ENCODE measurements at places on chromosomes 12 and 14. TPM values are rescaled to one million over a fixed set of nuclear protein-coding genes. Genes with fewer than 3 reads are reported as not detected.

GRCh38 chr12:2259369-2259768 is 206.6 kb downstream of the CACNA1C start:
- H3K27ac ChIP-seq = no peak overlapping the region
- DNase-seq = no peak
- H3K36me3 ChIP-seq = no peaks in the 10 kb centered on the region

DNA sequence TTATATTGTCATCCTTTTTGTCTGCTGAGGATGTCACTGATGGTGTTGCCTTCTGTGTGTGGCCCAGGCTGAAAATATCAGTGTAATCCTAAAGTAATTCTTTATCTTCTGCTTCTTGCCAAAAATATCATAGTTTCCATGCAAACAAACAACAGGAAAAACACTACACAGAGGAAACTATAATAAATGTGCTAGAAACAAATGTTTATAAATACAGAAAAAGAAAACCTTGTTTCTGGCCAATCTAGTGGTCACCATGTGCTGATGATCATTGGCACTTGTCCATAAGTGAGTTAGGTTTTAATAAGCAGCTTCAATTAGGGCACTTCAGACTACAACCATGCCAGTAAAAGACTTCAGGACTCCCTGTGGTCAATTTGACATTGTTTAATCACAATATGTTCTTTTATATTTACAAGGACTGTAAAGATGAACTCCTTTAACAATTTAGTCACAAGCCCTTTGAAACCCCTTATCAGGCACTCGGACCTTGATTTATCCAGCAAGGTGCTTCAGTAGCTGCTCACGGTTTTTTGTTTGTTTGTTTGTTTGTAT is 124.8 kb downstream of the TMTC3 start:
- no peak overlapping the region for H3K4me3 ChIP-seq
- no peak overlapping the region for H3K27ac ChIP-seq

The SIX4 gene
- total RNA-seq = not detected

- no peak overlapping the region for H3K4me3 ChIP-seq
- H3K27ac ChIP-seq = no peak overlapping the region
- H3K4me1 ChIP-seq = no peaks in the 10 kb centered on the region
- H3K36me3 ChIP-seq = no peaks in the 10 kb centered on the region
- H3K27me3 ChIP-seq = no peaks in the 10 kb centered on the region
Observed at GRCh38 chr12:6084261-6084968, 40.1 kb downstream of the VWF start.

The GZMB gene
- total RNA-seq = not detected

- peak overlapping the region; percentile 94 for H3K4me3 ChIP-seq
- H3K4me1 ChIP-seq = peaks cover 17% of the 10 kb centered on the region
- H3K27me3 ChIP-seq = no peaks in the 10 kb centered on the region
- H3K36me3 ChIP-seq = no peaks in the 10 kb centered on the region
- no peak for DNase-seq
Observed at GRCh38 chr14:31560759-31561154, 447 bp upstream of the NUBPL start.

GRCh38 chr12:3241621-3242020 is 164.4 kb downstream of the TSPAN9 start:
- H3K4me1 ChIP-seq = no peaks in the 10 kb centered on the region
- no peaks in the 10 kb centered on the region for H3K36me3 ChIP-seq
- no peak overlapping the region for H3K27ac ChIP-seq
- no peaks in the 10 kb centered on the region for H3K27me3 ChIP-seq
- no peak for DNase-seq
- no peak overlapping the region for H3K4me3 ChIP-seq

DNA sequence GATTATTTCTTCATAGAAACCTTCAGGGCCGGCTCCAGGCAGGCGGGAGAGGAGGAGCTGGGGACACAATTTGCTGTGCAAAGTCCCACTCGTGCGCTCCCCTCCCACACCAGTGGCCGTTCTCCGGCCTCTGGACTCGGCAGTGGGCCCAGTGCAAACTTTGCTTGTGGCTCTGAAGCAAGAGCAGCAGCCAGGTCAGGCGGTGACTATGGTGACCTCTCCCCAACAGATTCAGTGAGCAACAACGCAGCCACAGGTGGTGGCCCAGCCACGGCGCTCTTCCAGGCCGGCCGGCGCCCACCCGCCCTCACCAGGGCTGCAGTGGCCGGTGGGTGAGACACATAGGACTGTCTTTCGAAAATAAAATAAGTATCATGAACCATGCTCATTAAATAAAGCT is 29.5 kb downstream of the VPS37B start:
- no peak overlapping the region for H3K4me3 ChIP-seq
- DNase-seq = no peak
- H3K4me1 ChIP-seq = peaks cover 14% of the 10 kb centered on the region
- H3K27me3 ChIP-seq = no peaks in the 10 kb centered on the region

- H3K4me3 ChIP-seq = no peak overlapping the region
- H3K4me1 ChIP-seq = peaks cover 57% of the 10 kb centered on the region
- no peaks in the 10 kb centered on the region for H3K27me3 ChIP-seq
Observed at GRCh38 chr12:54991991-54992375, 7.4 kb upstream of the TESPA1 start.

DNA sequence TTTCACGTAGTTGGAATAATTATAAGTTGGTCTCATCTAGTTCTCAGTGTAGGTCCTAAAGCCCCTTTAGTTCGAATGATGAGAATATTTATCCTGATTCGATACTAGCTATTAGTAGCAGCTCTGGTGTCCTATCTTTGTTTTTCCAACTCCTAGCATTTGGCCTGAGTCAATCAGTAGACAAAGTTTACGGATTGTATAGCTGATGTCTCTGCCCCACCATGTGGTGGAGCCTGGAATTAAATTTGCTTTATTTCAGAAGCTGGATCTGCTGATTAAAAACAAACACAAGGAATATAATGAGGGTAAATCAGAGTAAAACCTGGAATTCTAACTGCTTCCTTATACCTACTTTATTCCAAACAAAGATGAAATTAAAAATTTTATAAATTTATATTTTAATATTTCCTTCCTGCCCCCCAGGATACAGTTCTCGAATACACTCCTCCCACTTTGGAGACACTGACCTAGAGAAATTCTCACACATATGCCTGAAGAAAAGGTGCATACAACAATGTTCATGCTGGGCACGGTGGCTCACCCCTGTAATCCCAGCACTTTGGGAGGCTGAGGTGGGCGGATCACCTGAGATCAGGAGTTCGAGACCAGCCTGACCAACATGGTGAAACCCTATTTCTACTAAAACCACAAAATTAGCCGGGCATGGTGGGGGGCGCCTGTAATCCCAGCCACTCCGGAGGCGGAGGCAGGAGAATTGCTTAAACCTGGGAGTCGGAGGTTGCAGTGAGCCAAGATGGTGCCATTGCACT is 7.6 kb upstream of the BRMS1L start:
- H3K27ac ChIP-seq = no peak overlapping the region
- DNase-seq = peak; percentile 25
- no peaks in the 10 kb centered on the region for H3K27me3 ChIP-seq
- no peaks in the 10 kb centered on the region for H3K4me1 ChIP-seq
- H3K36me3 ChIP-seq = no peaks in the 10 kb centered on the region
- H3K4me3 ChIP-seq = no peak overlapping the region

GRCh38 chr12:50059440-50060119 is 2.2 kb downstream of the ASIC1 start:
- H3K36me3 ChIP-seq = no peaks in the 10 kb centered on the region
- no peak overlapping the region for H3K4me3 ChIP-seq
- peaks cover 24% of the 10 kb centered on the region for H3K4me1 ChIP-seq

DNA sequence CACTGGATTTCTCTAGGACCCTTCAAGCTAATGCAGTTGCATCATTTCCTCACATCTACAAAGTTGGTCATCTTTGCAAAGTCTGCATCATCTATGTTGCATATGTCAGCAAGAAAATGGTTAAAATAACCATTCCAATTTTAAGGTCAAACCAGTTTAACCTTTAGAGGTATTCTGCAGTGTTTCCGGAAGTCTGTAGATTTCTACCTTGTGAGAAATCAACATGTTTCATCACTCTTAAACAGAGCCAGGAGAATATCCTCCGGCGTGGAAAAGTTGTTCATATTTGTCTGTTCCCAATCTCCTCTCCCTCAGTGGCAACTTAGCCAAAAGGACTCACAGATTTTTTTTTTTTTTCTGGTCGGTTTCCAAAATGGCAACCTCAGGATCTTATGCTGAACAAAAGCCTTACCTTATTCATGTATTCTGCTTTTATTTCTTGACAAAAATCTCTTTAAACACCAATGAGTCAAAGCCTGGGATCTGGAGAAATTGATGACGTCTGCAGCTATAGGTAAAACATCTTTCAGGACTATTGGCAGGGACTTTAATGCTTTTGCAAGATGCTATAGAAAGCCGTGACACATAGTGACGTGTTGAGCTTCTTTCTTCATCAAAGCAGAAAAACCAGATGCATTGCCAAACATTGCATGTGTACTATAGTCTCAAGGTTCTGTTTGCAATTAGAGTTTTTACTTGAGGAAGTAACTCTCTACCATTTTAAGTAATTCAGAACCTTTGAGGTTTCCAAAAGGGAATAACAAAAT is 16.0 kb upstream of the CDK17 start:
- no peak for DNase-seq
- no peaks in the 10 kb centered on the region for H3K27me3 ChIP-seq
- H3K27ac ChIP-seq = no peak overlapping the region

- DNase-seq = no peak
- H3K4me3 ChIP-seq = no peak overlapping the region
- no peaks in the 10 kb centered on the region for H3K27me3 ChIP-seq
- H3K27ac ChIP-seq = no peak overlapping the region
- H3K4me1 ChIP-seq = peaks cover 8% of the 10 kb centered on the region
Observed at GRCh38 chr12:52867642-52868041, 18.8 kb upstream of the KRT78 start.

The DEGS2 gene
- total RNA-seq = not detected

DNA sequence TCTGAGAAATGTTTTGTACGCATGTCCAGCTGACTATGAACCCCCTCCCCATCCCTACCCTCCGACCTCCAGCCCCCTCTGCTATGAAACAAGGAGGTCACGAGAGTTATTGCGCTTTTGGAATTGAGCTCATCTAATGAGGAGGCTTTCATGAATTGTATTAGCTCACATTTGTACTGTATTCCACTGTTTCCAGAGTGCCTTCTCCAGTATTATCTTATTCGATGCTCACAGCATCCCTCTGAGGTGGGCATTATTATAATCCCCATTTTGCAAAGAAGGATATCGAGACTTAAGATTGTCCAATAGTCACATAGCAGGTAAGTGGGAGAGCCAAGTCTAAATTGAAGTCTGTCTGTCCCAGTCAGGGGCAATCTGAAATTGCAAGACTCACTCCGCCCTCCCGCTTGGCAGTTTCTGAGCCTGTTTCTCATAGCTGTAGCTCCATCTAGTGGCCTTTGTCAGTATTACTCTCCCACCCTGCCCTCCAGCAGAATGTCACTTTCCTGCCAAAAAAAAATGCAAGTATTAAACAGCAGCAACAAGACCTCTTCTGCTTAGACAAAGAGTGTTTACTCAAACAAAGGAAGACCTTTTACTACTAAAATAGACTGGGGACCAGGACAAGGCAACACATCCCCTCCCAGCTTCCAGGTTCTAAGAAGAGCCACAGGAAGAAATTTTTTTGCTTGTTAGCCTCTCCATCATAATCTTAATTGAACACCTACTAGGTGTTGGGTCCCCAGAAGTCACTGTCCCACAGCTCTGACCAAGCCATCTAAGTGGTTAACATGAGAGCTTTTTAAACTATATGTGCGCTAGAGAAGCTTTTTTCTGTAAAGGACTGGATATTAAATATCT is 48.6 kb upstream of the TMEM233 start:
- H3K27me3 ChIP-seq = no peaks in the 10 kb centered on the region
- H3K27ac ChIP-seq = no peak overlapping the region
- H3K36me3 ChIP-seq = no peaks in the 10 kb centered on the region
- no peak overlapping the region for H3K4me3 ChIP-seq
- H3K4me1 ChIP-seq = no peaks in the 10 kb centered on the region
- DNase-seq = peak; percentile 52

The ACOT2 gene
- 9.4 TPM for total RNA-seq

DNA sequence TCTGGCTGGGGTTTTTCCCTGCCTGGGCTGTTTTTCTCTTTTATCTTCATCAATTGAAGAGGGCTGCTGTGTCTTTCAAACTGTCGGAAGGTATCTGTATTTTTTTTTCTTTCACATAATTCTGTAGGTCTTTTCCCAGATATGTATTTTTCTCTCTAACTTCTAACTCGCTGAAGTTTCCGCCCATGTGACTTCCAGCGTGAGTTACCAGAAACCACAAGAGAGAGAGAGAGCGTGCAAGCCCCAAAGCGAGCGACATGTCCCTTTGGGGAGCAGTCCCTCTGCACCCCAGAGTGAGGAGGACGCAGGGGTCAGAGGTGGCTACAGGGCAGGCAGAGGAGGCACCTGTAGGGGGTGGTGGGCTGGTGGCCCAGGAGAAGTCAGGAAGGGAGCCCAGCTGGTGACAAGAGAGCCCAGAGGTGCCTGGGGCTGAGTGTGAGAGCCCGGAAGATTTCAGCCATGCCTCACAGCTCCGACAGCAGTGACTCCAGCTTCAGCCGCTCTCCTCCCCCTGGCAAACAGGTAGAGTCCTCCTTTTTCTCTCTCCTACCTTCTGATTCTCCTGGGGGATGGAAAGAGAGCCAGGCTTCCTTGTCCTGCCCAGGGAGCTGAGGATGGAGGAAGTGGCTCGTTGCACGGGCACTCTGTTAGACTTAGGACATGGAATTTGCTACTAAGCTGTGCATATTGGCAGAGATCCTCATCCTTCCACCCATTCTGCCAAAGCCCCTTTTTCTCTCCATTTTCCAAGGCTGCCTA is at the start of gene BATF:
BATF (plus strand) TSS at position 246 of the 759 bp plus-strand sequence; CDS start at position 460, 214 bp downstream.
- peak; percentile 82 for DNase-seq
- peaks cover 69% of the 10 kb centered on the region for H3K4me1 ChIP-seq
- H3K4me3 ChIP-seq = peak within 1 kb of the TSS; percentile 90
- peak within 1 kb of the TSS; percentile 88 for H3K27ac ChIP-seq
- no peaks in the 10 kb centered on the region for H3K36me3 ChIP-seq
- no peaks in the 10 kb centered on the region for H3K27me3 ChIP-seq

The LMNTD1 gene
- not detected for total RNA-seq

The TBX5 gene
- total RNA-seq = not detected

GRCh38 chr14:78612666-78613065 is 442.5 kb downstream of the NRXN3 start:
- DNase-seq = no peak
- H3K4me3 ChIP-seq = no peak overlapping the region
- H3K27me3 ChIP-seq = no peaks in the 10 kb centered on the region

DNA sequence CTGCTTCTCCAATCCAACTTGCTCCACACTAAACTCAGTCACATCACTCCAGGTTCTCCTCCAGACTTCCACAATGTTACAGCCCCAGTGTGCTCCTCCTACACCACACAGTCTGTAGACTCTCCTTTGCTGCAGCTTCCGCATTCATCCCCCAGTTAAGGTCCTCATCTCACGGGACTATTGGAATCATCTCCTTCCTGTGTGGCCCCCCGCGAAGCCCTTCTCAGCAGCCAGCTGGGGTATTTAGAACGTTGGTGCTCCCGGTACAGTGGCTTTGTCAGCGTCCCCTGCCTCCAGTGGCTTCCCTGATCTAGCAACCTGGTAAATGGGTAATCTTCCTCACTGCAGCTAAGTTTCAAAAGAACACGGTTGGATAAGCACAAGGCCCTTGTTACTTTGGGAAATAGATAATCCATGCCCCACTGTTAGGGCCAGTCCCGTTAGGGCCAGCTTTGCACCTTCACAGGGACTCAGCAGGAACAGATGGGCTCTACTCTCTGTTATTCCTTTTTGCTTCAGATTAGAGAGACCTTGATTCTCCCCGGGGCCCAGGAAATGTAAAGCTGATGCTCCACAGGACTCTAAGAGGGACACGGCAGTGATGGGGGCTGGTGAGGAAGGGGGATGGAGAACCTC is 823 bp upstream of the TSPAN11 start:
- no peaks in the 10 kb centered on the region for H3K27me3 ChIP-seq
- H3K36me3 ChIP-seq = no peaks in the 10 kb centered on the region
- H3K4me1 ChIP-seq = no peaks in the 10 kb centered on the region
- no peak for DNase-seq
- H3K27ac ChIP-seq = no peak overlapping the region

- no peaks in the 10 kb centered on the region for H3K36me3 ChIP-seq
- no peak overlapping the region for H3K27ac ChIP-seq
- no peaks in the 10 kb centered on the region for H3K27me3 ChIP-seq
- H3K4me3 ChIP-seq = no peak overlapping the region
- DNase-seq = no peak
Observed at GRCh38 chr14:87149583-87150354, 843.2 kb downstream of the GALC start.

Measured in CD4-positive, alpha-beta memory T cell (primary cell).